Thymus (tissue), 14 donors: ENCODE measurements at places on chromosomes 1 and 21. TPM values are rescaled to one million over a fixed set of nuclear protein-coding genes. Genes with fewer than 3 reads are reported as not detected.

The SIK1 gene
- polyA plus RNA-seq: 16.9 TPM

The KLHL21 gene
- 13.6 TPM for polyA plus RNA-seq

The NR5A2 gene
- polyA plus RNA-seq: 0.94 TPM

The DISP3 gene
- polyA plus RNA-seq: 0.82 TPM

The CFHR1 gene
- polyA plus RNA-seq: 0.09 TPM

The OR2L13 gene
- polyA plus RNA-seq: 0.05 TPM

The DNM3 gene
- 1.9 TPM for polyA plus RNA-seq
